ENCODE measurements at places on chromosomes 7 and 10. TPM values are rescaled to one million over a fixed set of nuclear protein-coding genes. Genes with fewer than 3 reads are reported as not detected.

SLC18A3 gene
- total RNA-seq, result not detected

ABCB8 gene
- 33.9 TPM for total RNA-seq

BMPER gene
- 93.3 TPM for total RNA-seq

DPYSL4 gene
- total RNA-seq, result 6.1 TPM

PPP1R3A gene
- not detected for total RNA-seq

ACSL5 gene
- total RNA-seq, result 9.6 TPM

PLCE1 gene
- 0.61 TPM for total RNA-seq

SPAM1 gene
- total RNA-seq, result not detected

Data from hair follicle dermal papilla cell (primary cell).